ENCODE measurements at places on chromosomes 13 and 19. TPM values are rescaled to one million over a fixed set of nuclear protein-coding genes. Genes with fewer than 3 reads are reported as not detected.
A peak's percentile ranks its signal among the peaks of the same experiment; 100 is the strongest.

DNA sequence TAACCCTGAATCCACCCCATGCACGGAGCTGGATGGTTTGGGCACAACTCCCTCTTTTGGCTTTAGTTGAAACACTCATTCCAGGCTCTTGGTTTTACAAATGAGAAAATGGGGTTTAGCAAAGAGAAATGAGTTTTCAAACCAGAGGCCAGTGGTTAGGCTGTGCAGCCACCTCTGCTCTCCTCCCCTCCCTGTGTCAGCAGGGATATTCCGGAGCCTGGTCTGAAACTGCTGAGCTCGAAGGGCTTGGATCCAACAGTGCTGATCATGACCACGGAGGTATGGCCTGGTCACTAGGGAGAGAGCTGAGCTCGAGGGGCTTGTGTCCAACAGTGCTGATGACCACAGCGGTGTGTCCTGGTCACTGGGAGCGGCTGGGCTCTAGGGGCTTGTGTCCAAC lies 41.5 kb downstream of the ZNF787 start:
- H3K27me3 ChIP-seq: no peaks in the 10 kb centered on the region
- DNase-seq: no peak
- H3K4me1 ChIP-seq: peaks cover 14% of the 10 kb centered on the region
- H3K36me3 ChIP-seq: no peaks in the 10 kb centered on the region

GRCh38 chr13:44573790-44574465 lies 2.2 kb downstream of the TSC22D1 start:
- H3K36me3 ChIP-seq: no peaks in the 10 kb centered on the region
- H3K27ac ChIP-seq: no peak overlapping the region
- H3K27me3 ChIP-seq: no peaks in the 10 kb centered on the region
- peaks cover 19% of the 10 kb centered on the region for H3K4me1 ChIP-seq

GRCh38 chr13:91406619-91407018 lies 8.2 kb downstream of the GPC5 start:
- no peaks in the 10 kb centered on the region for H3K36me3 ChIP-seq
- no peak overlapping the region for H3K4me3 ChIP-seq
- no peaks in the 10 kb centered on the region for H3K27me3 ChIP-seq
- DNase-seq: no peak

DNA sequence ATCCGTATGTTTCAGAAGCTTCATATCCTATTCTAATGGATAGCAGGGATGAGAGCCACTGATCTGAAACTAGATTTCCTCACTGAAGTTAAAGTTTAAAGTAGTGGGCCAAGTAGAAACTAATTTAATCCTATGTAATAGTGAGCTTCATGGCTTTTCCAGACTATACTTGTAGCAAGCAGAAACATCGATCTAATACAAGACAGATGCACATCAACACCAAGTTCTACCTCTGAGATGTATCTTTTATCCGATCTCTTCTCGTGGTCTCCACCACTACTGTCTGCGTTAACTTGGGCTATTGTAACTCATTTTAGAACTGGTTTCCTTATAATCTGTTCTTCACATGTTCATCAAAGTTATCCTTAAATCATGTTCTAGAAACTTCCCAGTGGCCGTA lies 3.1 kb downstream of the ERCC5 start:
- no peak for DNase-seq
- no peak overlapping the region for H3K4me3 ChIP-seq
- no peak overlapping the region for H3K27ac ChIP-seq
- no peaks in the 10 kb centered on the region for H3K27me3 ChIP-seq
- H3K36me3 ChIP-seq: no peaks in the 10 kb centered on the region

DNA sequence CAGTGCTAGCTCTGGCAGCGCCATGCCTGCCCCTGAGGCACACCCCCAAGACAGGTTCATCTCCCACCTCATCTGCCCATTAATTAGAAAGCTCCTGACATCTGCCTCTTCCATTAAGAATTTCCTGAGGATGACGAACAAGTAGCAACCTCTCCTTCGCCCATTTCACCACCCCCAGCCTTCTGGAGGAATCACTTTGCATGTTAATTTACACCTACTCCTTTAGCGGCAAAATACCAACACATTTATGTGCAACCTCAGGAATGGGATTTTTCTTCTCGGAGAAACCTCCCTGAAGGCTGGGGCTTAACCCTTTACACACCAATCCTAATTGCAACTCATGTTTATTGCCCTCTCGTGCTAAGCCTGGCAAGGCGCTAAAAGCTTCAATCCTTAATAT lies 13.8 kb downstream of the SLC7A1 start:
- no peak for DNase-seq
- H3K27me3 ChIP-seq: no peaks in the 10 kb centered on the region
- no peak overlapping the region for H3K4me3 ChIP-seq

DNA sequence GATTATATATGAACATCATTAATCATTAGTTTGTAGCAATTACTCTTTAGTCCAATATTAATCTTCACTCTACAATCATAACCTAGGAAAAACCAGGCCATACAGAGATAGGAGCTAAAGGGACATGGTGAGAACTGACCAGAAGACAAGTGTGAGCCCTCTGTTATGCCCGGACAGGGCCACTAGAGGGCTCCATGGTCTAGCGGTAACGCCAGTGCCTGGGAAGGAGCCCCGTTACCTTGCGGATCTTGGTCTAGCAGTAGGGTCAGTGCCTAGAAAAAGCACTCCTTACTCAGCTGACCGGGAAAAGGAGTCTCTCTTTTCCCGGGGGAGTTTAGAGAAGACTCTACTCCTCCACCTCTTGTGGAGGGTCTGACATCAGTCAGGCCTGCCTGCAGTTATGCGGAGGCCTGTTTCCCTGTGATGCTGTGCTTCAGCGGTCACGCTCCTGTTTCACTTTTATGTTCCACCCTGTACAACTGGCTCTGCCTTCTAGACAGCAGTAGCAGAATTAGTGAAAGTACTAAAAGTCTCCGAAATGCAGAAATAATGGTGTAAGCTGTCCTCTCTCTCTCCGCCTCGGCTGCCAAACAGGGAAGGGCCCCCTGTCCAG lies 13.8 kb downstream of the OR7D4 start:
- H3K27me3 ChIP-seq: no peaks in the 10 kb centered on the region
- DNase-seq: peak; percentile 61
- no peak overlapping the region for H3K27ac ChIP-seq
- no peaks in the 10 kb centered on the region for H3K36me3 ChIP-seq
- H3K4me1 ChIP-seq: no peaks in the 10 kb centered on the region

DNA sequence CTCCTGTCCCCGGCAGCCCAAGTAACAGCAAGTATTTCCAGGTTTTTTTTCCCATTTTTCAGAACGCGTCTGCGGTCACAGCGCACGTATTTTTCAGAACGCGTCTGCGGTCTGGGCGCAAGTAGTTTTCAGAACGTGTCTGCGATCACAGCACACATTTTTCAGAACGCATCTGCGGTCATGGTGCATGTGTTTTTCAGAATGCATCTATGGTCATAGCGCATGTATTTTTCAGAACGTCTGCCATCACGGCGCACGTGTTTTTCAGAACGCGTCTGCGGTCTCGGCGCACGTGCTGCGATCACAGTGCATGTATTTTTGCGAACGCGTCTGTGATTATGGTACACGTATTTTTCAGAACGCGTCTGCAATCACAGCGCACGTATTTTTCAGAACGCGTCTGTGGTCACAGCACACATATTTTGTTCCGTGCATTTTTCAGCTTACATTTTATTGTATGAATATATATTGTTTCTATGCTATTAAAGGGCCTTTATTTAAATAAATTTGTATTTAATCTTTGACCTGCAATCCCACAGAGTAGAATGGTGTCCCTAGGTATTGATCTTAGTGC lies 19.7 kb downstream of the ATP4B start:
- no peak overlapping the region for H3K4me3 ChIP-seq
- peaks cover 56% of the 10 kb centered on the region for H3K36me3 ChIP-seq
- no peaks in the 10 kb centered on the region for H3K4me1 ChIP-seq
- H3K27me3 ChIP-seq: no peaks in the 10 kb centered on the region
- no peak for DNase-seq

DNA sequence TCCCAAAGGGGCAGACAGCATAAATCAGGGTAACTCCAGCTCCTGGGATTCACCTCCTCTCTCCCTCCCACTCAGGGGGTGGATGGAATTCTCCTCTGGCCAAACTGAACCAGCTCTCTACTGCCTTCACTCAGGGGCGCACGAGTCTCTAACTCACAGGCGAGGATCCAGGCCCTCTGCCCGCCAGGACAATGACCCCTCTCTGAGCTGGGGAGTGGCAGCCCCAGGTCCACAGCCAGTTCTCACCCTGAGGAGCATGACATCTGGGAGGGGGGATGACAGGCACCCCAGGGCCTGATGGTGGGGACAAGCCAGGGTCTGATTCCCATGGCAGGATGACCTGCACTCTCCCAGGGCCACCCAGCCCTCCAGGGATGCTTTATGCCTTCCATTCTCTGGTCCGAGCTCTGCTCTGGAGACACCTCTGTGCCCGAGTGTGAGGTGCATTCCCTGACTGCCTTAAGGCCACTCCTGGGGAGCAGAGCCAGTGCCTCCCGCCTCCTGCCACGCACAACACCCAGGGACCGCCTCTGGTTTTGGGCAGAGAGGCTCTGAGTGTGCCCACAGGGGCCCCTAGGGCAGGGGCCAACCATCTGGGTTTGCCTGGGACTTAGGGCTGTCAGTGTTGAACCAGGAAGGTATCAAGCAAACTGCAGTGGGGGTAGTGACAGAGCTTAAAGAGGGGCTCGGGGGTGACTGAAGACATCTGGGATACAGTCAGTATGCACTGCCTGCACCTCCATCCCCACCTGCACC lies 66.2 kb downstream of the GNG7 start:
- no peaks in the 10 kb centered on the region for H3K36me3 ChIP-seq
- H3K27ac ChIP-seq: peak overlapping the region; percentile 92
- peaks cover 60% of the 10 kb centered on the region for H3K4me1 ChIP-seq
- DNase-seq: no peak
- no peak overlapping the region for H3K4me3 ChIP-seq

DNA sequence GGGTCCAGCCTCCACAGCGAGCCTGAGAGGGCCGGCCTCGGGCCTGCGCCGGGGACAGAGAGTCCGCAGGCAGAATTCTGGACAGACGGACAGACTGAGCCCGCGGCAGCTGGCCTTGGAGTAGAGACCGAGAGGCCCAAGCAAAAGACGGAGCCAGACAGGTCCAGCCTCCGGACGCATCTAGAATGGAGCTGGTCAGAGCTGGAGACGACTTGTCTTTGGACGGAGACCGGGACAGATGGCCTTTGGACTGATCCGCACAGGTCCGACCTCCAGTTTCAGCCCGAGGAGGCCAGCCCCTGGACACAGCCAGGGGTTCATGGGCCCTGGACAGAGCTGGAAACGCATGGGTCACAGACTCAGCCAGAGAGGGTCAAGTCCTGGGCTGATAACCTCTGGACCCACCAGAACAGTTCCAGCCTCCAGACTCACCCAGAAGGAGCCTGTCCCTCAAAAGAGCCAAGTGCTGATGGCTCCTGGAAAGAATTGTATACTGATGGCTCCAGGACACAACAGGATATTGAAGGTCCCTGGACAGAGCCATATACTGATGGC lies 490 bp downstream of the ITPKC start:
- H3K4me3 ChIP-seq: peak overlapping the region; percentile 75
- H3K27ac ChIP-seq: peak overlapping the region; percentile 99
- no peak for DNase-seq
- H3K27me3 ChIP-seq: no peaks in the 10 kb centered on the region
- H3K4me1 ChIP-seq: peaks cover 43% of the 10 kb centered on the region

Gene WDR88
- 0.34 TPM for total RNA-seq

Gene DLEU7
- 0.77 TPM for total RNA-seq

All from upper lobe of left lung (tissue), 6 donors.